ENCODE measurements at places on chromosomes 5 and 9. TPM values are rescaled to one million over a fixed set of nuclear protein-coding genes. Genes with fewer than 3 reads are reported as not detected.

Gene SLC36A3
- not detected for total RNA-seq

Gene ENTPD8
- not detected for total RNA-seq

Gene C5orf58
- 6.5 TPM for total RNA-seq

Gene SPINK6
- total RNA-seq = not detected

Gene SLC34A3
- total RNA-seq = not detected

GRCh38 chr5:169439362-169439761 is 138.4 kb upstream of the SLIT3 start:
- peaks cover 39% of the 10 kb centered on the region for H3K4me1 ChIP-seq
- H3K36me3 ChIP-seq = no peaks in the 10 kb centered on the region
- no peak for DNase-seq
- H3K4me3 ChIP-seq = no peak overlapping the region

GRCh38 chr9:91395106-91395552 is 28.5 kb downstream of the NFIL3 start:
- H3K27me3 ChIP-seq = no peaks in the 10 kb centered on the region
- no peaks in the 10 kb centered on the region for H3K36me3 ChIP-seq
- H3K4me1 ChIP-seq = no peaks in the 10 kb centered on the region
- H3K4me3 ChIP-seq = no peak overlapping the region
- no peak for DNase-seq

GRCh38 chr5:158389786-158390185 is 530.8 kb upstream of the CLINT1 start:
- no peaks in the 10 kb centered on the region for H3K27me3 ChIP-seq
- H3K4me1 ChIP-seq = no peaks in the 10 kb centered on the region
- no peaks in the 10 kb centered on the region for H3K36me3 ChIP-seq

DNA sequence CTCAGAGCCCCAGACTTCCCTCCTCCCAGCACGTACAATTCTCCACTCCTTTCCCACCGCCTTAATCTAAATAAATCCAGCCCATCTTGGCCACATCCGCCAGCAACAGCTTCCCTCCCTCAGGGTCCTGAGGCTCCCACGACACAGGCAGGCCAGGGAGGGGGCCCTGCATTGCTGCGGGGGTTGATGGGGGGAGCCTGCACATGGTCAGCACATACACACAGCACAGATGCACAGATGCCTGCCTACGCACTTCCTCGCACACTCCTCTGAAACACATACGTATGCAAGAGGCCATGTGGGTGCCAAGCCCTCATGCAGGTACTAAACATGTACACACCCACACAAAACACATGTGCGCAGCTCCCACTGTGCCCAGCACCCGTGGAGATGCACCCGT is 14.8 kb downstream of the PDGFRB start:
- peak overlapping the region; percentile 21 for H3K4me3 ChIP-seq
- H3K4me1 ChIP-seq = peaks cover 100% of the 10 kb centered on the region
- no peaks in the 10 kb centered on the region for H3K36me3 ChIP-seq
- peak overlapping the region; percentile 90 for H3K27ac ChIP-seq
- DNase-seq = no peak

- H3K36me3 ChIP-seq = peaks cover 21% of the 10 kb centered on the region
- H3K4me1 ChIP-seq = peaks cover 77% of the 10 kb centered on the region
Measured at GRCh38 chr5:140242099-140242498, 60.8 kb downstream of the PFDN1 start.

- H3K27me3 ChIP-seq = no peaks in the 10 kb centered on the region
- H3K36me3 ChIP-seq = no peaks in the 10 kb centered on the region
- DNase-seq = no peak
Measured at GRCh38 chr5:35685161-35685560, 67.5 kb downstream of the SPEF2 start.

DNA sequence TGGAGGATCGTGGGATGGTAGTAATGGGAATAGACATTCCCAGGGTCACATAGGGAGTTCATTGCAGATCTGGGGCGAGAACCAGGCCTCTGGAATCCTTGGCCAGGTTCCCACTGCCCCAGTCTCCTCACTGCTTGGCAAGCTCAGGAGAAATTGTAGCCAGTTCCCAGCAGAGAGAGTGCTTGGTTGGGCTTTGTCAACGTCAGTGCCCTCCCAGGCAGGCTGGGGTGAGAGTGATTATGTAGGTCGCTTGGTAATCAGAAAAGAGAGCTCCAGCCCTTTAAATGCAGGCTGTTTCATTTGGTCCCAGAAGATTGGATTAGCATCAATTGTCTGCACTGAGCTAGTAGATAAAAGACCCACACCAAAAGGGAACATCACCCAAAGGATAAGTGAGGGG is 51.8 kb upstream of the GALNT10 start:
- H3K27me3 ChIP-seq = no peaks in the 10 kb centered on the region
- peaks cover 12% of the 10 kb centered on the region for H3K4me1 ChIP-seq
- no peak overlapping the region for H3K4me3 ChIP-seq

GRCh38 chr5:43616535-43616934 is 13.6 kb downstream of the NNT start:
- H3K4me3 ChIP-seq = no peak overlapping the region
- H3K4me1 ChIP-seq = no peaks in the 10 kb centered on the region

DNA sequence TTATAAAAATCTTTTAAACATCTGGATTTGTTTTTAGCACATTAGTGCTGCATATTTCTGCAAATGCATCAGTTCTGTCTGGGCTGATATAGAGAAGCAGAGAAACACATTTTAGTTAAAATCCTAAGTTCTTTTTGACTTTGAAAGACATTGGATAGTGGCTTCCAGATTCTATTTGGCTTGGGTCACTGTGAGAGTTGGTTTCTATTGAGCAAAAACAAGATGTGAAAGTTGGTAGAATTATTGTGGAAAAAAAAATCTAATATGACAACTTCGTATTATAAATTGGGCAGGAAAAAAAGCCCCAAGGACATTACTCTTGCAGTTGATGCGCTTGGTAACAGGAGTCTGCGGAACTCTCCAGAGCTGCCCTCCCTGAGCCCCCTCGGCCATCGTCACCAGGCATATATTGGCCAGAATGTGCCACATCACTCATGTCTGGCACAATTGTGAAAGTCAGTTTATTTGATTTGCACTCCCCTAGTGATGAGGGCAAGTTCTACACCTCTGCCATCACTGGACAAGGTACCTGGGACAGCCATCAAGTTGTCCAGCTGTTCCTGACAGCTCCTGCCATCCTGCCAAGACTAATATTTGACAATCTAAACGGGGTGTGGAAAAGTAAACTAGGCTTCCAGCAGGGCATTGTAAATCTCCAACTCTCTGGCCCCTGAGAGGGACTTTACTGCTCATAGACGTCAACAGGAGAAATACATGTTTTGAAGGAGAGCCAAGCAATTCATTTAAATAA is 334.5 kb downstream of the TENT4A start:
- H3K27ac ChIP-seq = no peak overlapping the region
- H3K36me3 ChIP-seq = no peaks in the 10 kb centered on the region
- no peak overlapping the region for H3K4me3 ChIP-seq
- no peaks in the 10 kb centered on the region for H3K4me1 ChIP-seq
- DNase-seq = no peak

GRCh38 chr9:129653823-129654553 is 11.5 kb upstream of the PRRX2 start:
- no peak overlapping the region for H3K27ac ChIP-seq
- no peaks in the 10 kb centered on the region for H3K27me3 ChIP-seq
- H3K4me1 ChIP-seq = no peaks in the 10 kb centered on the region
- no peak for DNase-seq

GRCh38 chr9:36597412-36598178 is 24.9 kb downstream of the MELK start:
- H3K36me3 ChIP-seq = no peaks in the 10 kb centered on the region
- H3K4me1 ChIP-seq = no peaks in the 10 kb centered on the region
- no peaks in the 10 kb centered on the region for H3K27me3 ChIP-seq
- no peak overlapping the region for H3K4me3 ChIP-seq

- no peak for DNase-seq
- H3K4me1 ChIP-seq = peaks cover 9% of the 10 kb centered on the region
- H3K27ac ChIP-seq = no peak overlapping the region
Measured at GRCh38 chr9:113646491-113646890, 183.0 kb downstream of the RGS3 start.

DNA sequence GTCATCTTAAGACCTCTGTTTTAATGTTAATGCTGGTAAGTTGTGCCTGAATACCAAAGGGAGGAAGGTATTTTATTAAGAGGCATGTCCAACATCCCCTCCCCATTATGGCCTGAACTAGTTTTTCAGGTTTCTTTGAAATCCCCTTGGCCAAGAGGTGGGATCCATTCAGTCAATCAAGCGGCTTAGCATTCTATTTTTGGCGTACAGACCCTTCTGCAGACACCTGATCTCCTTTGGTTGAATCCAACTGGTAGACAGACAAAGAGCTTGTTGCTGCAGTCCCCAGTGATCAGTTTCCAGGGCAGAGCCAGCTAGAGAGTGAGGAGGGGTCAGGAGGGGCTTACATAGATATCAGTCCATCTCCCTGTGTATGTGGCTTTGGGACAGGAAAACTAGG is 7.9 kb upstream of the KCNMB1 start:
- no peak for DNase-seq
- H3K27me3 ChIP-seq = no peaks in the 10 kb centered on the region
- no peaks in the 10 kb centered on the region for H3K36me3 ChIP-seq
- no peak overlapping the region for H3K4me3 ChIP-seq
